GM12864 (cell line): ENCODE measurements at places on chromosomes 7 and 10.

GRCh38 chr10:124072541-124072940, 20.9 kb downstream of the CHST15 start:
- no peak for DNase-seq

GRCh38 chr10:79139124-79139835, 70.5 kb downstream of the ZMIZ1 start:
- no peak for DNase-seq

DNA sequence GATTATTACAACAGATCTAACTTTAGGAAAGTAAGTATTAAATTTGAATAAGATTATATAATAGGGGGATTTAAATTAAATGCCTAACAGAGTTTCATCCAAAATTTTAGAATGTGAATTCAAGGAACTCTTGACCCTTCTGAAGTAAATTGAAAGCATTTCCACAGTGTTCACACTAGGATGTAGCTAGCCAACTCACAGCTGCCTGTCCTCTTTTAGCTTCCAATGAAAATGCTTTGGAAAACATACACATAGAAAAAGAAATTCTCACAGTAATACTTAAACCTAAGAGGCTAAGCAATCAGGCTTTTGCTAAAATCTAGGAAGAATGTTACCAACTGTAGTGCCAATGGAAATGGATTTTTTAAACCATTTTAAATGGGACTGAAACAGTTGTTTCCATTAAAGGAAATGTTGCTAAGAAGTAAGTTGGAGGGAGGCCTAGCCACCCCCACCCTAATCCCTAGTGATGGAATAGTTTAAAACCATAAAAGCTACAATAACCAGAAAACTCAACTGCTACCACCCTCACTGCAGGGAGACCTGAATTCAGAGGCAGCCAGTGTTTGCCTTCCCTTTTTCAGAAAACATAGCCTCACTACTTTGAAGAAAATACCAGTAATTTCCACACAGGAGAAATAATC, 58.3 kb downstream of the REEP3 start:
- DNase-seq: no peak

DNA sequence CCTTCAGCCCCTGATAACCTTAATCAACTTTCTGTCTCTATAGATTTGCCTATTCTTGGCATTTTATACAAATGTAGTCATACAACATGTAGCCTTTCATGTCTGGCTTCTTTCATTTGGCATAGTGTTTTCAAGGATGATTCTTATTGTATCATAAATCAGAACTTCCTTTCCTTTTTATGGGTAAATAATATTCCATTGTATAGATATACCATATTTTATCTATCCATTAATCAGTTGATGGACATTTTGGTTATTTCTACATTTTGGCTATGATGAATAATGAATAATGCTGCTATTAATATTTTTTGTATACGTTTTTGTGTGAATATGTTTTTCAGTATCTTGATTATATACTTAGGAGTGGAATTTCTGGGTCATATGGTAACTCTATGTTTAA, 720.8 kb downstream of the LRMDA start:
- no peak for DNase-seq

- no peak for DNase-seq
Observed at GRCh38 chr7:26729150-26729775, 135.1 kb downstream of the SKAP2 start.

DNA sequence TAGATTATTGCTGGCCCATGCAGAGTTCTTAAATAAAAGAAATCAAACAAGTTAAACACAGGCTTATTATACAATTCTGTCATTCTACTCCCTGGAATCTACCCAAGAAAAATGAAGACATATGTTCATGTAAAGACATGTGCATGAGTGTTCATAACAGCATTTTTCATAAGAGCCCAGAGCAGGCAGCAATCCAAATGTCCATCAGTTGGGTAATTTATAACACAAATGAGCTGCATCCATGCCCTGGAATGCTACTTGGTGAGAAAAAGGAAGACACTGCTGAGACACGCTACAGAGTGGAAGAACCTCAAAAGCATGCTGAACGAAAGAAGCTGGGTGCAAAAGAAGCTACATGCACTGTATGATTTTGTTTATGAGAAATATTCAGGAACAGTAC, 342.6 kb downstream of the TCERG1L start:
- no peak for DNase-seq

DNA sequence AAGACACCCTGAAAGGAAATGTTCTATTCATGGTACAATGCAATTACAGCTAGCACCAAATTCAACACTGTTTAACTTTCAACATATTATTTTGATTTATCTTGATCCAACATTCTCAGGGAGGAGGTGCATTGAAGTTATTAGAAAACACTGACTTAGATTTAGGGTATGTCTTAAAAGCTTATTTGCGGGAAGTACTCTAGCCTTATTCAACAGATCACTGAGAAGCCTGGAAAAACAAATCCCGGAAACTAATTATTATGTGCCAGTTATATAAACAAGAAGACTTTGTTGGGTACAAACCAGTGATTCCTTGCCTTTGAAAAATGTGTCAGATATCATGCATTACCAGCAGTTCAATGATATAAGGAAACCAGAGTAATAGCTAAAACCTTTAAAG, 160.1 kb downstream of the CFTR start:
- DNase-seq: no peak

DNA sequence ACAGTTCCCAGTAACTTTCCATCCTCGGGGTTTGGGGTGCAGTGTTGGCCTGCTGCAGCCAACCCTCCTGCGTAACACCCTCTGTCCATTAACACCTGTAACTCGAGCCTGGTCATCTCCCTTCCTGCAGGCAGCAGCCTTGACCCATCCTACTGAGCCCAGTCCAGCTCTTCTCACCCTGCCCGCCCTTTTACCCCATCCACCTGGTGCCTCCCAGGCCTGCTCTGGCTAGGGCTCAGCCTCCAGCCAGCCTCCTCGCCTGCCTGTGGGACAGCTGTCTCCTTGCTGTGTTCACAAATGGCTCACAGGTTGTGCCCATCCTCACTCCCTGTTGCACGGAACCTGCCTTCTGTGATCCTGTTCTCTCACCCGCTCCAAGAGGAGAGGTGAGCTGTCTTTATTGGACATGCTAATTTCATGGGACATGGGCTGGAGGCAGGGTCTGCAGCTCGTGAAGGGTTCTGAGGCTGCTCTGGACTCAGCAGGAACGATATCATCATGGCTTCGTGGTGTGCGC, 277.2 kb upstream of the TCERG1L start:
- DNase-seq: no peak

- no peak for DNase-seq
Observed at GRCh38 chr10:68955355-68955831, 577 bp upstream of the DDX21 start.

GRCh38 chr7:17946591-17946990, 6.3 kb upstream of the SNX13 start:
- no peak for DNase-seq

DNA sequence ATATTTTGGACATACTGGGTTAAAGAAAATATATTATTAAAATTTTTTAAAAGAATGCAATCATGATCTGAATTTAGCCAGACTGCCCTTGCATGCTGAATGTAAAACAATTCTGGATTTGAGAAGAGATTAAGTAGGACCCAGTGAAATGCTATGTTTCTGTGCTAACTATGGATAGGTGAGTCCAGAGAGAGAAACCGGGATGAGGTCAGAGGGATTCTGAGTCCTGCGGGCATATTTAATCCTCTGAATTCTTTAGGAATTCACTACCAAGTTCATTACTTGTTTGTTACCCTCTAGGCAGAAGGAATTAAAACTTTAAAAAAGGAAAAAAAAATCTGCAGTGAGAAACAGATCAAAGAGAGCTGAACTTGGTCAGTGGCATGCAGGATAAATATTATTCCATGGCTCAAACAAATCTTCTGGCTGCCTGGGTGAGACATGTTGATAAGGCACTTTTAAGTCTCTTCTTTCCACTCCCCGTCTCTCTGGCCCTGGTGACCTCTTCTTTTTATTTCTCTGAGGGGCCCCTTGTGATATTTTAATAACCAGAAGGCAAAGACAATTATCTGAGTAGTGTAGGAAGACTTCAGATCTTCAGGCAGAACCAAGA, 50.2 kb upstream of the LYZL1 start:
- DNase-seq: no peak

- DNase-seq: no peak
Observed at GRCh38 chr7:120920591-120921274, 29.8 kb upstream of the ING3 start.
